ENCODE measurements at places on chromosomes 7 and 10.

DNA sequence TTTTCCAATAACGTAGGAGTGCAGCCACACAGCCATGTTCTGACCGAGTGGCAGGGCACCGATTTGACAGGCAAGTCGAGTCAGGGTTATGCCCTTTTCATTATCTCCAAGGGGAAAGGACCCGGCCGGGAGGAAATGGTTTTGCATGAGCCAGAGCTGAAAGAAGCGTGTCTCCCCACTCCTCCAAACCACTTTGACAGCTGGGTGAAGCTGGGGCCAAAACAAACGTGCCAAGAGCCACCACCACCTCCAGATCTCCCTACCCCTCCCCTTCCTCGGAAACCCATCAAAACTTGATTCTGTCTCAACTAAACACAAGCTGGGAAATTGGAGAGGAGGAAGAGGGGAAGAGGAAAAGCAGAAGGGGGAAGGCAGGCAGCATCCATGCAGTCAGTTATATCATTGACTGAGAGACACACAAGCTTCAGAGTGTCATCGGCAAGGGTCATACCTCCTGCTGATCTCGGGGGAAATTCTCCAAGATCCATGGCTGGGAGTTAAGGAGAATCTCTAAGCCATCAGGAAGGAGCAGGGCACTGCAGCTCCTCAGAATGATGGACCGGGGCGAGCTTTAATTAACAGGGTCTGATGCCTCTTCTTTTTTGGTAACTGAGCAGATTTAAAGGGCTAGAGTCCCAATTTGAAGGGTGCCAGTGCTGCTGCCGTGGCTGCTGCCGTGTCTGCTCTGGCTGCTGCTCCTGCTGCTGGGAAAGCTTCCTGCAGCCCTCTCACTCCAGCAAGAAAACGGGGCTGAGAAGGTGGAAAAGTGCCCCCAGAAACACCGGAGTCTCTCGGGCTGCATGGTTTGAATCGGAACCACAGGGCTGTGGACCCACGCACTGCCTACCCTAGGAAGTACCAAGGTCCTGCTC lies 34.7 kb upstream of the CALN1 start:
- DNase-seq: no peak

DNA sequence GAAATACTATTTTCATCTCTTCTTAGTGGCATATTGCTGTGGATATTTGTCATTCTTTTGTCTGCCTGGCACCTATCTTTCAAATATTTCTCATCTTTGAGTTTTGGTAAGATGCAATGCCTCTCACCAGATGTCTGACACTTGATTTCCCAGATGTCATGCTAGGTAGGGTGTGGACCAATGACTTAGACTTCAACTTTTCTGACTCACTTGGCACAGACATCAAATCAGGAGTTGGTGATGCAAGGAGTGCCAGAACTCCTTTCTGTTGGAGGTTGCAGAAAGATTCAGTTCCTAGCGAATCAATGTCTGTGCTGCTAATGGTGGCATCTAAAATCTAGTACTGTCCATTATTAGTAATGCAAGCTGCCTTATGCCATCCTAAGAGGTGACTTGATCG lies 216.9 kb upstream of the FERD3L start:
- DNase-seq: no peak

DNA sequence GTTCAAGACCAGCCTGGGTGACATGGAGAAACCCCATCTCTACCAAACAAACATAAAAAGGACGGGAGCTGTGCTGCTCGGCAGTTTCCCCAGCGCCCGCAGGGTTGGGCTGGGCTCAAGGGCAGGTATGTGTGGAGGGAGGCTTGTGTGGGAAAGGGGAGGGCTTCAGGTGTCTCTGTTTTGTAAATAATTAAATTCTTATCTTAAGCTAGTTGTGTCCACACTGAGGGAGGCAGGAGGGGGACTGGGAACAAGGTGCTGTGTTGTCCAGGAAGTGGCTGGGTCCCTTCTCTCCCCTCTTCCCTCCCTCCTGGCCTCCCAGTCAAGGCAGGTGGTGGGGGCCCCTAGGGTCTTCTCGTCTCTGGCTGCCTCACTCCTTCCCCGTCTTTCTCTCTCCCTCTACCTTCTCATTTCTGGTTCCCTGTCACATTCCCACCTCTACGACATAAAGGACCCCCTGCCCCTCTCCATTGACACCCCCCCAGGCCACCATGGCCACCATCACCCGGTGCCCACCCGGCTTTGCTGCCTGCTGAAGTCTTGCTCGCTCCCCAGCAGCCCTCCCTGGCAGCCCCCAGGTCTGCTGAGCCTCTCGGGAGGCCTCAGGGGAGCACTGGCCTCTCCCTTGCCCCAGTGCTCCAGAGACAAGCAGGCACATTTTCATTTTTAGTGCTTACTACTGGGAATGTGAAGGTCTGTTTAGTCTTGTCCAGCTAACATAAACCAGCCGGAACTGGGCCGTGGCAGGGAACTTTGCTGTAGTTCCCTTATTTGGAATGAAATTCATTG lies 19.3 kb downstream of the NEURL1 start:
- no peak for DNase-seq

GRCh38 chr10:111974325-111974724 lies 209.2 kb downstream of the GPAM start:
- no peak for DNase-seq

Measured in hypothalamus (tissue), 51 donors.